ENCODE measurements at places on chromosomes 3 and 15.

DNA sequence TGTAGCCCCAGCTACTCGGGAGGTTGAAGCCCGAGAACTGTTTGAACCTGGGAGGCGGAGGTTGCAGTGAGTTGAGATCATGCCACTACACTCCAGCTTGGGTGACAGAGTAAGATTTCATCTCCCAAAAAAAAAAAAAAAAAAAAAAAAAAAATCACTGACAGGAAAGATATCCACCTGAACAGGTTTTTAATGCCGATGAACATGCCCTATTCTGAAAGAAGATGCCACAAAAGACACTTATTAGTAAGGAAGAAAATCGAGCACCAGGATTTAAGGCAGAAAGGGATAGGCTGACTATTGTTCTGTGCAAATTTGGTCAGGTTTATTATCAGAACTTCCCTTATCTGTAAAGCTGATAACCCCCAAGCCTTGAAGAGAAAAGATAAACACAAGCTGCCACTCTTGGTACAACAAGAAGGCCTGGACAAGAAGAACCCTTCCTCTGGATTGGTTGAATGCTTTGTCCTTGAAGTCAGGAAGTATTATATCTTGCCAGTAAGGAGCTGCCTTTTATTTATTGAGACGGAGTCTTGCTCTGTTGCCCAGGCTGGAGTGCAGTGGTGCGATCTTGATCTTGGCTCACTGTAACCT, 2.7 kb upstream of the PARP16 start:
- no peak for DNase-seq
- no peak overlapping the region for H3K4me3 ChIP-seq
- peaks cover 16% of the 10 kb centered on the region for H3K4me1 ChIP-seq
- H3K27ac ChIP-seq = no peak overlapping the region

DNA sequence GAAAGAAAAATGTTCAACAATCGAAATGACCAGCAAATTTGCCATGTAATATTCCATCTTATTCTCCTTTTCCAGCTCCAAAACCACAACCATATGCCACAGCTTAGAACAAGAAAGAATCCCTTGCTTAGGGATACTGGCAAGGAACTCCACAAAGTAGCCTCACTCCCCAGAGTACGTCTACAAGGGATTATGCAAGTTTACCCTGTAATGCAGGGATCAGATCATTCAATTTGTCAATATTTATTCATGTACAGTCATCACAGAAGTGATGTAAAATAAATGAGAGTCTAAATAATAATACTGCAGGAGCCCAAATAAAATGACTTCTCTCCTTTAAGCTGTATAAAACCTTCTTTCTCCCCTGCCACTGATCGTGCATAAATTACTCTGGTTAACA, 23.5 kb upstream of the MYO1E start:
- no peaks in the 10 kb centered on the region for H3K4me1 ChIP-seq
- H3K27me3 ChIP-seq = no peaks in the 10 kb centered on the region
- no peak for DNase-seq
- H3K36me3 ChIP-seq = no peaks in the 10 kb centered on the region
- H3K27ac ChIP-seq = no peak overlapping the region

DNA sequence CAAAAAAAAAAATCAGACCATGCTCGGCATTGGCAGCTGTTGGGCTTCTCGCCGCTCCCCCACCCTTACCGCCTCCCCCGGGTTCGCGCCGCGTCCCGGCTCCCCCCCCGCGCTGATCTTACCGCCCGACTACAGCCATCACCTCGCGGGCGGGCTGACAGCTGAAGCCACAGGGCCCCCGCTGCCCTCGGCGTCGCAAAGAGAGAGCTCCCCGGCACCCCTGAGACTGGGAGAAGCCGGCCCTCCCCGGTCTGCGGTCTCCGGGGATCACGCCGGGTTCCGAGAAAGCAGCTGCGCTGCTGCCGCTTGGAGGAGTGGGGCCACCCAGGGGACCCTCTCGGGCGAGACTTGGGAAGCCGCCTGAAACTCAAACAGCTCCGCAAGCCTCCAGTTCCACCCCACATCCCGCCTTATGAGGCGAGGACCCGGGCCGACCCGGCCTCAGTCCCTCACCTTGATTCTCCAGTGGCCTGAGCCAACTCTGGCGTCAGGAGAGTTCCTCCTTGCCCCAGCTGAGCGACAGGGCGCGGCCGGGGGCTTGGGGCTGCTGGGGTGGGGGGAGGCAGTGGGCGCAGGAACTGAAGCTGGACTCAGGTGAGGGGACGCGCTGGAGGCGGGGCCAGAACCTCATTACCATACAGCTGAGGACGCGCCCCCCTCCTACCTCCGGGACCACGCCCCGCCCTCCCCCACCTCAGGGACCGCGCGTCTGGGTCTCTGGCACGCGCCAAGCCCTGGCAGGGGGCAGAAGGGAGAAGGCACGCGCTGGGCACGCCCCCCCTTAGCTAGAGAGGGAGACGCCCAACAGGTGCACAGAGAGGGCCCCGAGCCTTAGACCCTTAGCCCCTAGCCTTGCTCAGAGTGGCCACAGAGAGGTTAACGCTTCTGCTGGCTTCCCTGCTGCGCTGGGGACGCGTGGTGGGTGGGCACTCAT, 1.0 kb upstream of the DLL4 start:
- peaks cover 67% of the 10 kb centered on the region for H3K4me1 ChIP-seq
- no peaks in the 10 kb centered on the region for H3K36me3 ChIP-seq
- no peak overlapping the region for H3K27ac ChIP-seq
- peaks cover 35% of the 10 kb centered on the region for H3K27me3 ChIP-seq
- H3K4me3 ChIP-seq = no peak overlapping the region

DNA sequence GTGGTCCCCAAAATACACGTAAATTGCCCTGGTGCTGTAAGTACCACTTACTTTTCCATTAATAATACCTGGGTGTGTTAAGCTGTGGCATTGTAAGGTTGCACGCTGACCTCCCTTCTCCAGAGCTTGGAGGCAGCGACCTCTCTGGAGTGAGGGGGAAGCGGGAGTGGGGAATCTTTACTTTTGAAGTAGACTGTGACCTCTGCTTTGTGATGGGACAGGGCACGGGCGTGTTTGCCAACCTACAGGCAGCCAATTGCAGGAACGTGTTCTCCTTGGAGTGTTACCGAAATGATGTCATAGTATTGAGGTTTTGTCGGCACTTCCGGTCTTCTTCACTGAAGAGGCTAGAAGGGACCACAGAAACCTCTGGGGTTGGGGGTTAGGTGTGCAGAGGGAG, 227.3 kb upstream of the C2CD4B start:
- DNase-seq = no peak
- H3K4me3 ChIP-seq = no peak overlapping the region
- H3K4me1 ChIP-seq = peaks cover 16% of the 10 kb centered on the region
- no peak overlapping the region for H3K27ac ChIP-seq

- H3K27ac ChIP-seq = no peak overlapping the region
- no peaks in the 10 kb centered on the region for H3K4me1 ChIP-seq
- H3K4me3 ChIP-seq = no peak overlapping the region
- H3K27me3 ChIP-seq = no peaks in the 10 kb centered on the region
- DNase-seq = no peak
Measured at GRCh38 chr3:192861972-192862371, 55.7 kb downstream of the MB21D2 start.

DNA sequence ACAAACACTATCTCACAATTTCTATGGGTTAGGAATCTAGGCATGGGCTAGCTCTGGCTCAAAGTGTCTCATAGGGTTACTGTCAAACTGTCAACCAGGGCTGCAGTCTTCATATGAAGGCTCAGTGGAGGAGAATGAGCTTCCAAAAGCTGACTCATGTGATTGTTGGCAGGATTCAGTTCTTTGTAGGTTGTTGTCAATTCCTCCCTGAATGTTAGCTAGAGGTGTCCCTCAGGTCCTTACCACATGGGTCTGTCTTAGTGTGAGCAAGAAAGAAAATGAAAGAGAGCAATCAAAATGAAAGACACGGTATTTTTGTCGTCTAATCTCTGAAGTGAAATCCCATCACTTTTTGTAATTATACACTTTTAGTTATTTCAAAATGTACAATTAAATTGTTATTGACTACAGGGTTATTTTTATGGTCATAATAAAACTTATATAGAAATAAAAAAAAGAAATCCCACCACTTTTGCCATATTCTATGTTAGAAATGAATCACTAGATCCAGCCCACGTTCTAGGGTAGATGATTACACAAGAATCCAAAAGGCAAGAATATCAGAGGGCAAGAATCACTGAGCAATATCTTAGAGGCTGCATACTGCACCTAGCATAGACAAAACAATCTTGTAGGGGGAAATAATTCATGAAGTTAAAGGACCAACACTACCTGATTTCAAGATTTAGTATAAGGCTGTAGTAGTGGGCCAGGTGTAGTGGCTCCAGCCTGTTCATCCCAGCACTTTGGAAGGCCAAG, 8.4 kb downstream of the ACSBG1 start:
- no peaks in the 10 kb centered on the region for H3K27me3 ChIP-seq
- no peak overlapping the region for H3K4me3 ChIP-seq
- no peaks in the 10 kb centered on the region for H3K36me3 ChIP-seq
- no peaks in the 10 kb centered on the region for H3K4me1 ChIP-seq
- DNase-seq = no peak
- no peak overlapping the region for H3K27ac ChIP-seq

DNA sequence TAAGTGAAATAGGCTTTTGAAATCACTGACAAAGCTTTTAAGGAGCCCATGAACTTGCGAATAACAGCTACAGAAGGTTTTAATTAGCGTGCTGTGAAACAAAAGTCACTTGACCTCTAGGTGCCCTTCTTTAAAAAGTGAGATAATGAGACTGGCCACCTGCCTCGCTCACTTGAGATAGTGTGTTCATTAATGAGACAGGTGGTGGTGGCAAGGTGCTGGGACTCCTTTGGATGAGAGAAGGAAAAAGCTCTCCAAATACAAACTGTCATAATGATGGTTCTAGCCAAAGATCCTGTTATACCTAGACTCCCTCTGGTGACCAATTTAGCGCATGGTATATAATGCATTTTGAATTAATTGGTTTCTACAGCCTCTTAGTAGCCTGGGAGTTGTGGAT, 22.7 kb upstream of the IREB2 start:
- H3K27me3 ChIP-seq = no peaks in the 10 kb centered on the region
- no peak for DNase-seq
- H3K4me1 ChIP-seq = no peaks in the 10 kb centered on the region

GRCh38 chr3:134149286-134149685, 101.4 kb downstream of the RYK start:
- no peaks in the 10 kb centered on the region for H3K27me3 ChIP-seq
- no peak overlapping the region for H3K27ac ChIP-seq
- H3K4me3 ChIP-seq = no peak overlapping the region

DNA sequence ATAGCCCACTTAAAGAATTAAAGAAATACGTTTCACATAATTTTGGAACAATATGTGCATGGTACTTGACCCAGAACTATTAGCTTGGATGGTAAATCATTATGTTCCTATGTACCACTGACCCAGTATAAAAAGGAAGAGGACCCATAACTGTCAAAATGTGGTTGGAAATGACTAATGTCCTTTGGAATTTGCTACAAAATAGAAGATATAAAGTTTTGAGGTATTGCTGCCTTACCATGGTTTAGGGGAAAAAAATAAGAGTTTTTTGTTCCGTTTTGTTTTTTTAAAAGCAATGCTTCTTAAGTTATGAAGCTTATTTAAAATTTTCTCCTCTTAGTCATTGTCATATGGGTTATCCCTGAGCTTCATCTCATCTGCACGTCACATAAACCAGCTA, 15.8 kb upstream of the TFDP2 start:
- H3K36me3 ChIP-seq = no peaks in the 10 kb centered on the region
- no peaks in the 10 kb centered on the region for H3K4me1 ChIP-seq

DNA sequence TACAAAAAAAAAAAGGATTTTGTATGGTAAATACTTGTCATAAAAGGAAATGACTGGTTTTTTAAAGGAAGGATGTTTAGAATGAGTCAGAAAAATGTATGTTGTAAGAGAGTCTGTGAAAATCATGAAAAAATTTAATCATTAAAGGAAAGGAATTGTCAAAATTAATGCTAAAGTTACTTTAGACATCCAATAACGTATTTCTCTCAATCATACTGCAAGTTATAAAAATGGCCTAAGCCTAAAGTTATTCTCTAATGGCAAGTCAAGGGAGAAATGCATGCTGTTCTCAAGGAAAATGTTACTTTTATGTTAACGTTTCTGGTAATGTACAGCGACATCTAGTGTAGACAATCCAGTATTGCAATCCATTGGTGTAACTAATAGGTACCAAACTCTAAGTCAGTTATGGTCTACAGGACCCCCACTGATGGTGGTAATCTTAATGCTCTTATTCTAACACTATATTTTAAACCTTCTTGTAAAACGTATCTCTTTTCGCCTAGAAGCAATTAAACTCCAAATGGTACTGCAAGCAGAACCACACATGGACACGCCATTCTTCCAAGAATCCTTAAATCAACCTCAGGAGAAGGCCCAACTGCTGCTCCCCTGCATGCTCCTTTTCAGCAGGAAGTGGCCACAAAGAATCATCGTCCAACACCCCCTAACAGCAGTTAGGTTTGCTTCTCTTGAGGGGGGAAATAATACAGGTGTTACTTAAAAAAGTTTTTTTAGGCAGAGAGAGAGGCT, 35.2 kb downstream of the NCEH1 start:
- no peak for DNase-seq
- no peak overlapping the region for H3K27ac ChIP-seq
- H3K36me3 ChIP-seq = no peaks in the 10 kb centered on the region
- no peak overlapping the region for H3K4me3 ChIP-seq

All from body of pancreas (tissue), 4 donors.